CD8-positive, alpha-beta memory T cell (primary cell): ENCODE measurements at places on chromosomes 16 and 17. TPM values are rescaled to one million over a fixed set of nuclear protein-coding genes. Genes with fewer than 3 reads are reported as not detected.

IL17C gene
- not detected for total RNA-seq

CBX2 gene
- 2.2 TPM for total RNA-seq

NPIPB6 gene
- 1.1 TPM for total RNA-seq

CCDC40 gene
- 3.6 TPM for total RNA-seq

ZFP1 gene
- 13.8 TPM for total RNA-seq

SLC7A5 gene
- total RNA-seq = 366 TPM

KRT28 gene
- total RNA-seq = not detected

PYY gene
- not detected for total RNA-seq

KRTAP1-1 gene
- not detected for total RNA-seq

HGS gene
- 122 TPM for total RNA-seq

ENPP7 gene
- total RNA-seq = not detected

IL21R gene
- 80.5 TPM for total RNA-seq

ARL17B gene
- total RNA-seq = 11.5 TPM
